Liver (tissue), 10 donors: ENCODE measurements at places on chromosomes 13 and 19. TPM values are rescaled to one million over a fixed set of nuclear protein-coding genes. Genes with fewer than 3 reads are reported as not detected.
A peak's percentile ranks its signal among the peaks of the same experiment; 100 is the strongest.

Gene LILRB1
- polyA plus RNA-seq: 1.3 TPM

Gene CYP4F3
- 137 TPM for polyA plus RNA-seq

DNA sequence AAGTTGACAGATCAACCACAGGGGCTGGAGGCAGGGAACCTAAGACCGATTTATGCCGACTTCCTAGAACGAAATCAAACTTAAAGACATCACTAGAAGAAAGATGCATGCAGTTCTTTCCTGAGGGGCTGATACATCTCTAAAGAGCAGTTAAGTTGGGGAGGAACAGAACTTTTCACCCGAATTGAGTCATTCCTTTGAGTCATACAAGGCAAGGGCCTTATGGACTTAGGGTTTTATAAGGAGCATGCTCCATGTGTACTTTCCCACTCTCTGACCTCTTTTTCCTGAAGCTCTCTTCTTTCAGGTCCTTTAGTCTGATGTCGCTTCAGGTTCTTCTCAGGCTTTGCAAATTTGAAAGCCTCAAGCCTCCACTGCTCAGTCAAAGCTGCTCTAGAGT, 7.9 kb upstream of the FBXL3 start:
- no peak for DNase-seq

- peak; percentile 73 for DNase-seq
Observed at GRCh38 chr19:37506387-37507166, at the start of gene ZNF793. ZNF793 (plus strand) TSS chr19:37506939; CDS start chr19:37523440, 16,501 bp downstream.

- no peak for DNase-seq
Observed at GRCh38 chr19:4986471-4986891, 17.6 kb downstream of the KDM4B start.

GRCh38 chr13:113369189-113369588, 5.3 kb upstream of the GRTP1 start:
- peak; percentile 25 for DNase-seq

GRCh38 chr13:112343591-112343990, 32.6 kb upstream of the SPACA7 start:
- DNase-seq: no peak

DNA sequence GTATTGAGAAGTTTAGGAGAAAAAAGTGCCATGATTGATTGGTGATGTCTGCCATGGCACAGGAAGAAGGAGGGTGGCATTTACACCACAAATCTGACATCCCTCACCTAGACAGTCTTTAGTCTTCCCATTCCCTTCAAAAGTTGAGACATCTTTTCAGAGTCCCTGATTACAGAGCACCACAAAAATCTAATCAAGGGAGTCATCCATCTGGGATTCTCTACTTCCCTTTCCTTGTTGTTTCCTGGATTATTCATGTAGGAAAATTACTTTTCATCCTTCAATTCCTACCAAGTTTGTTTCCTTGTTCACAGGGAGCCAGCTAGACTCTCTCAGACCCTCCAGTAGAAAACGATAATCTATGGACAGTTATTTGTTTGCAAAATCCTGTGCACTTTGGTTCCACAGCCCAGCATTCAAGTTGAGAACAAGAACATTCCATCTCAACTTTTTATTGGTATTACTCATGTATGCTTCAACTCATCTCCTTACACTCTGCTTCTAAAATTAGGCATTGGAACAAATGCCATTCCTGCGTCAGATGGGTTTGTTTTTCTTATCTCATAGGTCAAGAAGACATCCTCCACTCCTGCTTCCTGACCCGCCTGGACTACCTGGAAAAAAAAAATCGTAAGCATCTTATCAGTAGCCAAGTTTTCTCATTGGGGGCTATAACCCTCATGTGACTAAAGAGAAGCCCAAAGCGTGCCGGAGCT, 259.9 kb downstream of the FOXO1 start:
- DNase-seq: no peak

Gene CILP2
- not detected for polyA plus RNA-seq

DNA sequence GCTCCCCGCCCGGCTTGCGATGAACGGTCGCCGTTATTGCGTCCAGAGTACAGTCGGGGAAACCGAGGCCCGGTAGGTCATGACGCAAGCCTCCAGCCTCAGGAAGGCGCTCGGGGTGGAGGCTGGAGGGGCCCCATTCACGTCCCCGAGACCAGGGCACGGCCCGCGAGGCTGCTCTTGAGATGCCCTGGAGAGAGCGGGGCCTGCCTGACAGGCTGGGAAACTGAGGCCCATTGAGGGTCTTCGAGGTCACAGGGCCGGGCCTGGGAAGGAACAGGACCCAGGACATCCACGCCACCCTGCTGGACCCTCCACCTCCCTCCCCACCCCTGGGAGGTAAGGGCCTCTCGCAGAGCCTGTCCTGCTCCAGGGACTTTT, 367 bp downstream of the NDUFS7 start:
- no peak for DNase-seq

Gene SLC6A16
- 2.7 TPM for polyA plus RNA-seq

DNA sequence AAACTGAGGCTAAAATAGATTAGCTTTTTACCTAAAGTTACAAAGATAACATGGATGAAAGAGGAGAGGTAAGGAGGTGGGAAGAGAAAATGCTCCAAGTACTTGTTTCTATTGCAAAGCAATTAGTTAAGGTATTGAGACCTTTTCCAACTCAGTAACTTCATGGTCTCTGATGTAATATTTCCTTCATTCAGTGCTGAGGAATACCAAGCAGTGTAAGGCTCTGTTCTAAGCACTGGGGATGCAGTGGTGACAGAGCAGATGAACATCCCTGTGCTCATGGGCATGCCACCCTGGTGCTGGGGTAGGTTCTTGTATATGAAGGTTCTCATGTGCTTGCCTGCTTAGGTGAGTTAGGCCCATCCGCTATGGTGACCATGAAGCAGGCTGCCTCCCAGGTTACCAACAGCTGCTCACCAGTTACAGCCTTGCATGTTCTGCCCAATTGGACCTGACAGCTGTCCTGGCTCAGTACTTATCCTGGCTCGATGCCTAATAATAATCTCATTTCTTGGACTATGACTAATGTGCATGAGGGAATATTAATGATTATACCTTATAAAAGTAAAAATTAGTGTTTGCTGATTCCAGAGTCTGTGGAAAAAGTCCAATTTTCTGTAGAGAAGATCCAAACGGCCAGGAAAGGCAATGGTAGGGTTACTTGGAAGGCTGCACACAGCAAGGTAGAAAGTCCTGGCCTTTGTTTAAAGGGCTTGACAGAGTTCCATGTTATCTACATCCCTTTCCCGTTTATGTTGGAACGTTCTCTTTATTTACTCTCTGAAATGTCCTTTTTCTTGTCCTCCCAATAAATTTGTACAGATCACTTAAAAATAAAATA, 48.3 kb downstream of the LATS2 start:
- no peak for DNase-seq

GRCh38 chr19:57888560-57889231, at the start of gene ZNF814:
ZNF814 (minus strand) TSS chr19:57889037; CDS start chr19:57888802, 235 bp downstream.
- DNase-seq: peak; percentile 91

DNA sequence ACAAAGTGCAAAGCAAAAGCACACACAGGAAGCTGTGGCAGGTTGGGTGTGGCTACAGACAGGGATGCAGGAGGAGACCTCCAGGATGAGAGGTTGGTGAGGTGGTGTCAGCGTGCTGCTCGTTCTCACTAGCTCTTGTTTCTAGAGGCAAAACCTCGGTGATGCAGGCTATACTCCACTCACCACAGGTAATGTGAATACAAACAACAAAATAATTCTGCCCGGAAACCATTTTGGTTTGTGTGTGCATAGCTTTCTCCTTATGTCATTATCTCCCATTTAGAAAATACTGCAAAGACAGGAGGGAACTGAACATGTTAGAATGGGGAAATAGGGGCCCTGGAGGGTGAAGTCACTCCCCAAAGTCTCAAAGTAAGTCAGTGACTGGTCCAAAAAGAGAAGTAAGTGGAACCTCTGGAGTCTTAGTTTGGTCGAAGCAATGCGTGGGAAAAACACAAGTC, 9.4 kb downstream of the LCP1 start:
- DNase-seq: no peak

DNA sequence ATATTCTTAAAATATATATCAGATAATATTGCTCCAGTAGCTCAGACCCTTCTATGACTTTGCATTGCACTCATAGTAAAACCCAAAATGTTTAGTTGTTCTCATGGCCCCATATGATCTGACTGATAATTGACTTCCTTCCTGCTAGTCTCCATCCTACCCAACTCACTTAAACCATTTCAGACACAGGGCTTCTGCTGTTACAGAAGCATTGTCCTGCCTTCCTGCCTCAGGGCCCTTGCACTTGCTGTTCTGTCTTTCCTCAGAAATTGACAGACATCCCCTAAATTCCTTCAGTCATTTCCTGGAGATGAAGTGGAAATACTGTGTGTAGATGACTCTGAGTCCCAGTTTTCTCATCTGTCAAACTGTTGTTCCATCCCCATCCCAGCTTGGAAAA, 19.7 kb downstream of the FBXL12 start:
- no peak for DNase-seq

- DNase-seq: no peak
Observed at GRCh38 chr13:100399455-100399854, 189.1 kb downstream of the GGACT start.

- no peak for DNase-seq
Observed at GRCh38 chr19:49327878-49328544, 3.0 kb upstream of the SLC6A16 start.

DNA sequence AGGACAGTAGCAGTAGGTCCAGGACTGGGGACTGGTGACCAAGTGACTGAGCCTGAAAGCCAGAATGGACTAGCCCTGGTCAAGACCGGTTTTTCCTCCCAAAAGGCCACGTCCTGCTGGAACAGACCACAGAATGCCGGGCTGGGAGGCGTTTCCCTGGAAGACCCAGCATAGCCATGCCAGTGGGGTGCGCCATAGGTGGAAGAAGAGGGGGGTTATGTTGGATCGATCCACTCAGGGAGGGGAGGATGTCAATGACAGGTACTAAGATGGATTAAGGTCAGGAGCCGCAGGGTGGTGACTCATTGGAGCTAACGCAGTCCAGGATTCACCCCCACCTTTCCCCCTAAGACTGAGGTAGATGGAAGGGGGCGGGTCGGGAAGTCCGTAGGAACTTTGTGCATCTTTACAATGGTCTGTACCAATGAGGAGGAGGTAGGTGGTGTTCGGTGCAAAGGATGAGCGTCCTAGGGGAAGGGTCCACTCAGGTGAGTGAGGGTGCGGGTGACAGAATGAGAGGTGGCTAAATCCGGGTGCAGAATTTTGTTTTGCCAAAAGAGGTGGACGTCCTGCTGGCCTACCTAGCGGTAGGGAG, 21.0 kb downstream of the VASP start:
- no peak for DNase-seq

Gene IFNL3
- polyA plus RNA-seq: not detected

DNA sequence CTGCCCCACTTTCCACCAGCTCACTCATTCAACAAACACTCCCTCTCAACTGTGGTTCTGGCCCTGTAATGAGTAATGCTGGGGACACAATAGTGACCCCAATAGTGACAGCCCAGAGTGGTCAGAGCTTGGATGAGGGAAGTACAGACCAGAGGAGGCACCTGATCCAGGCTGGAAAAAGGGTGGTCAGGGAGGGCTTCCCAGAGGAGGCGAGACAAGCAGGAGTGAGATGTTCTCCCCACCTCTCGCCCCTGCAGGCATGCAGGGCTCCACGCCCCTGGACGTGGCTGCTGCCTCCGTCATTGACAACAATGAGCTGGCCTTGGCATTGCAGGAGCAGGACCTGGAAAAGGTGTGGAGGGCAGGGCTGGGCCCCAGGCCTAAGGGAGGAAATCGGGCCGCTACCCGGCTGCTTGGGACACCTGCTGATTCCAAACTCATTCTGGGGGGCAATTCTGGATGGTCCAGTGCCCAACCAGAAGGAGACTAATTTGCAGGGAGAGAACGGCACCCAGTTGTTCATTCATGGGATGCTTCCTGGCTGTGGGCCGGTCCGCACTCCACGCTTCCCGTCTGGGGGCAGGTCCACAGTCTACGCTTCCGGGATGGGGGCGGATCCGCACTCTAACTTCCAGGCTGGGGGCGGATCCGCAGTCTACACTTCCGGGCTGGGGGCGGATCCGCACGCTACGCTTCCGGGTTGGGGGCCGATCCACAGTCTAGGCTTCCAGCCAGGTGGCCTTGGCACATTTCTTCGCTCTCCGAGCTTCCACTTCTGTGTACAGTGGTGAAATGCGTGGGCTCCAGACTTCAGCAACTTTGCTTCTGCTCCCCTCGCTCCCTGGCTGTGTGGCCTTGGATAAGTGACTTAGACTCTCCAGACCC, 63.4 kb downstream of the RYR1 start:
- no peak for DNase-seq

- DNase-seq: no peak
Observed at GRCh38 chr19:20503476-20503875, 62.1 kb downstream of the ZNF737 start.

DNA sequence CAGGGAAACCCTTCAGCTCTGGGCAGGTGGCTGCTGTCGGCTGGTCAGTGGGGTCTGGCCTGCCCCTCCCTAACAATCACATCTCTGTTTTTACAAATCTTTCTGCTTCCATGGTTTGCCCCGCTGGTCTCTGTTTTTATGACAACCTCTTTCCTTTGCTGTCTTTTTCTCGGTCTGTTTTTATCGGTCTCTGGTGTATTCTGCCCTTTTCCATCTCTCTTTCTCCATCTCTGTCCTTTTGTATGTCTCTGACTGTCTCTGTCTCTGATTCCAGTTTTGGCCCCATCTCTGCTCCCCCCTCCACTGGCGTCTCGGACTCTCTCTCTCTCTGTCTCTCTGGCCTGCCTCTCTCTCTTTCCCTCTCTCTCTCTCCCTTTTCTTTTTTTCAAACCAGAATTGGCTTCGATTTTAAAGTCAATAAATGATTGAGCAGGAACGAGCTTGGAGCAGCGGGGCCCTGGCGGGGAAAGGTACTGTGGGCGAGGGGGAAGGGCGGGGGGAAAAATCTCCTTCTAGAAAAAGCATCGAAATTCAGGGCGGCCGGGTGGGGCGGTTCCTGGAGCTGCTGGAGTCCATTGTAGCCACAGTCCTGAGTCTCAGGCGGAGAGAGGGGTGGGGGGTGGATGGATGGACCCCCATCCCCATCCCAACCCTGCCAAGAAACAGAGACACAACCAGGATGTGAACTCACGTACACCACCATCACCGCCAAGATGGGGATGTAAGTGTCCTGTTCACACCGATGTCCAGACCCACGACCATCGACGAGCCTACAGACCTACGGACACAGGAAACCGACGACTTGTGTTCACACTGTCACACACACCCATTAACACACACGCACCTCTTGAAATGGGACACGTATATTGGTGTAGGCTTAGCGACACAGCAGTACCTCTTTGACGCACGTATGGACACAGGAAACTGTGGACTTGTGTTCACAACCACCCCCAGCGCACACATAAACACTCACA, 3.0 kb downstream of the NFIX start:
- no peak for DNase-seq

DNA sequence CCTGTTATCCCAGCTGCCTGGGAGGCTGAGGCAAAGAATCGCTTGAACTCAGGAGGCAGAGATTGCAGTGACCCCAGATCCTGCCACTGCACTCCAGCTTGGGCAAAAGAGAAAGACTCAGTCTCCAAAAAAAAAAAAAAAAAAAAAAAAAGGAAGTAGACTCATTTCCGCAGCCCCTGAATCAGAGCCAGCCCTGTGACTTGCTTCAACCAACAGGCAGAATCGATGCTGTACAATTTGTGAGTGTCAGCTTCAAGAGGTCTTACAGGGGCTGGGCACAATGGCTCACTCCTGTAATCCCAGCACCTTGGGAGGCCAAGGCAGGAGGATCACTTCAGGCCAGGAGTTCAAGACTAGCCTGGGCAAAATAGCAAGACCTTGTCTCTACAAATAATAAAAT, 12.8 kb downstream of the ANKRD27 start:
- DNase-seq: no peak

Gene SHISA2
- polyA plus RNA-seq: not detected
